ENCODE measurements at places on chromosomes 6 and 20.
A peak's percentile ranks its signal among the peaks of the same experiment; 100 is the strongest.

- no peak for DNase-seq
Observed at GRCh38 chr20:19384940-19385339, 172.5 kb downstream of the SLC24A3 start.

- no peak for DNase-seq
Observed at GRCh38 chr6:70312165-70312745, 9.4 kb upstream of the COL9A1 start.

- no peak for DNase-seq
Observed at GRCh38 chr20:46629341-46629740, 21.9 kb downstream of the SLC13A3 start.

GRCh38 chr20:8722277-8722928 lies 346.5 kb upstream of the PLCB4 start:
- DNase-seq: no peak

- DNase-seq: no peak
Observed at GRCh38 chr6:168905451-168906090, 348.1 kb downstream of the THBS2 start.

DNA sequence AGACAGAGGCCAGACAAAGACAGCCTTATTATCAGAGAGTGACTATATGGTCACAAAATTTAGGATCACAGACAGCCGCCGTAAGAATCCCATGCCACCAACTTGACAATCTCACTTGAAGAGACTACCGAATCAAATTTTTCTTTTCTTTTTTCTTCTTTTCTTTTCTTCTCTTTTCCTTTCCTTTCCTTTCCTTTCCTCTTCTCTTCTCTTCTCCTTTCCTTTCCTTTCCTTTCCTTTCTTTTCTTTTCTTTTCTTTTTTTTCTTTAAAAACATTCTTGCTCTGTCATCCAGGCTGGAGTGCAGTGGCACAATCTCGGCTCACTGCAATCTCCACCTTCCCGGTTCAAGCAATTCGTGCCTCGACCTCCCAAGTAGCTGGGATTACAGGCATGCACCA lies 1.2 kb upstream of the EPPIN start:
- no peak for DNase-seq

- peak; percentile 1 for DNase-seq
Observed at GRCh38 chr20:61263084-61263695, 11.1 kb downstream of the CDH4 start.

DNA sequence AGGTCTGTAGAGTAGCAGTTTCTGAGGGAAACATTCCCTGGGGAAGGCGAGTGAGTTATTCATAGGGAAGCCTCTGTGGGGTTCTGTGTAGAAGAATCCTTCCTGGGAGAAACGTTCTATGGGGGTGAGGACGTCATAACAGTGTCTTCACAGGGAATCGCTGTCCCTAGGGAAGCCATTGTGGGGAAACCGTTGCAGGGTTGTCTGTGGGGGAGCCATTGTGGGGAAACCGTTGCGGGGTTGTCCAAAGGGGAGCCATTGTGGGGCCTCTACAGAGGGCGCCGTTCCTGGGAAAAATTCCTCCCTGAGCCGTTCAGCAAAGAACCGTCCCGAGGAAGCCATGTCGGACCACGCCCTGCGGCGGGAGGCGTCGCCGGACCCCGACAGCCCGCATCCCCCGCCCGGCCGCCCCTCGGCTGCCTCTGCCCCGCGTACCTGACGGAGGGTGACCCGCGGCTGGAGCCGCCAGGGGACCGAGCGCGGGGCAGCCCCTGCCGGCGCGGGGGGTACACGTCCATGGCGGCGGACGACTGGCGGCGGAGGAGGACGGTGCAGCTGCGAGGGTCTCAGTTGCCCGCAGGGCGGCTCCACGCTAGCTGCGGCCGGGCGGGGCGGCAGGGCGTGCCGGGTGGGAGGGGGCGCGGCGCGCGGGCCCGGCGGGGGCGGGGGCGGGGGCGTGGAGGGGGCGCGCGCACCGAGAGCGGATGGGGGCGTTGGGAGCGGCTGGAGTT lies at the start of gene DNAAF9:
Gene DNAAF9 (minus strand): TSS at position 630 of the 731 bp plus-strand sequence. CDS start 112 bp downstream, at position 518.
- DNase-seq: peak; percentile 53

DNA sequence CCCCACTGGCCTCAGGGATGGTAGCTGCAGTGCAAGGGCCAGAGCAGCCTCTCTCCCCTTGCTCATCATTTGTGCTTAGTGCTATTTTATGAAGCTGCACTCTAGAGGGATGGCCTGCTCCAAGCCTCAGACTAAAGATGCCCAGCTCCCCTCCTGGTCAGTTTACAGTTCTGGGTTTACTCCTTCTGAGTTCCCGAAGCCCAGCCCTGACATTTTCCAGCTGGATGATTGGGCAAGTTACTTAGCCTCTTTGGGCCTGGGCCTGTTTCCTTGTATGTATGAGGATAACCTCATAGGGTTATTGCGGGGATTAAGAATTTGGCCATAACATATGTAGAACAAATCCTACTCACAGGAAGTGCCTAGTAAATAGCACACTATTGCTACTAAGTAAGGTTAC lies 31.8 kb upstream of the EMILIN3 start:
- DNase-seq: no peak

- no peak for DNase-seq
Observed at GRCh38 chr6:128932061-128932460, 49.1 kb downstream of the LAMA2 start.

GRCh38 chr6:48996461-48997119 lies 466.5 kb downstream of the MMUT start:
- DNase-seq: no peak

DNA sequence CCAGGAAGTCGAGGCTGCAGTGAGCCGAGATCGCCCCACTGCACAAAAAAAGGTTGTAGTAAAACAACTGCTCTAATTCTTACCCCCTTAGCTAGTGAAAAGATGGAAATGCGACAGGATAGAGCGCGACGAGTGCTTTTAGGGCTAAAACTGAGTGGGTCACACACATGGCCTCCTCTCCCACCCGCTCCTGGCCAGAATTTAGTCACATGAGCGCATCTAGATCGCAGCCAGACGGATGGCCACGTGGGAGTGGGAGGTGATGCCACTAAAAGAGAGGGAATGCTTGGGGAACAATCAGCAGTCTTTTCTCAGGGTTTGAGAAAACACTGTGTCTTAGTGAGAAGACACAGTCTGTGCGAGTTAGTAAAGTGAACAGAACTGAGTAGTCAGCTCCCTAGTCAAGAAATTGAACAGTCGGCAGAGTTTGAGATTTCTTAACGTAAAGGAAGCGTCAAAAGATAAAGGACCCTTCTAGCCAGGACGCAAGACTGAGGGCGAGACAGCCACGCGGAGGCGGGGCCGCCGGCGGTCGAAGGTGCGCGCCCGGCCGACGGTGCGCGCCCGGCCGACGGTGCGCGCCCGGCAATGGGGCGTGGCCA lies 664 bp upstream of the ACTR5 start:
- no peak for DNase-seq

- DNase-seq: no peak
Observed at GRCh38 chr20:35985806-35986205, 17.4 kb downstream of the CNBD2 start.

GRCh38 chr6:116443105-116443504 lies 18.1 kb upstream of the CALHM6 start:
- no peak for DNase-seq

- DNase-seq: no peak
Observed at GRCh38 chr20:8721098-8721497, 347.8 kb upstream of the PLCB4 start.

GRCh38 chr20:59537991-59538390 lies 66.3 kb upstream of the PHACTR3 start:
- DNase-seq: no peak

- DNase-seq: no peak
Observed at GRCh38 chr6:37130704-37131103, 39.2 kb upstream of the PIM1 start.

DNA sequence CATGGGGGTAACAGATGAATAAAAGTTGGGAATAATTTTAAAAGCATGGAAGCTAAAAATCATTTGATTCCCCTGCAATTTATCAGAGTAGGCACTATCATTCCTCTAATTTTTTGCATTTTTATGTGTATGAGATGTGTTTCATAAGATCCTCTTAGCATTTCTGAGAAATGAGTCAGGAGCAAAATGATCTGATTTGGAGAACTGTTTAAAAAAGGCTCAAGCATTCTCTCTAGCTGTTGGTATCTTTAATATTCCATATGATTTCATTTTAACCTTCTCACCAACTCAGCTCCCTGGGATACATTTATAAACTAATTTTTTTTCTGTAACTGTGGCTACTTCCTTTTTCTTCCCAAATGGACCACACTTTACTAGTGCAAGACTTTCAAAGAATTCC lies 60.9 kb downstream of the MCHR2 start:
- no peak for DNase-seq

DNA sequence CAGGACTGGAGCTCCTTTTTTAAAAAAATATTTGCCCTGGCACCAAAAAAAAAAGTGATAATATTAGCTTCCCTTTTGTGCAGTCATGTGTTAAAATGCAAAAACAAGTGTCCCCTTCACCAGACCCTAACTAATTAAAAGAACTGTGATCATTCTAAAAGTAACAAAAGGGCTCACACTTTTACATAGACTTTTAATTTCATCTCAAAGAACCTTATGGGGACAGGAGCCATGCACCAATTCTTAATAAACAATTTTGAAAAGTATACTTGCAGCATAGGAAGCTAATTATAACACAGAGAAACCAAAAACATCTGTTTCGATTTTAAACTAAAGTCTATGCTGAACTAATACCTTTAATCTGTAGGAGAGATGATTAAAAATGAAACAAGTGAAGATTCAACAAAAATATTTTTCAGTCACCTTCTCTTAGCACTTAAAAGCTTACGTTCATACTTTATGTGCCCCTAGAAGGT lies 17.3 kb downstream of the STX7 start:
- DNase-seq: no peak

GRCh38 chr20:774016-774659 lies 5.8 kb upstream of the SLC52A3 start:
- no peak for DNase-seq

DNA sequence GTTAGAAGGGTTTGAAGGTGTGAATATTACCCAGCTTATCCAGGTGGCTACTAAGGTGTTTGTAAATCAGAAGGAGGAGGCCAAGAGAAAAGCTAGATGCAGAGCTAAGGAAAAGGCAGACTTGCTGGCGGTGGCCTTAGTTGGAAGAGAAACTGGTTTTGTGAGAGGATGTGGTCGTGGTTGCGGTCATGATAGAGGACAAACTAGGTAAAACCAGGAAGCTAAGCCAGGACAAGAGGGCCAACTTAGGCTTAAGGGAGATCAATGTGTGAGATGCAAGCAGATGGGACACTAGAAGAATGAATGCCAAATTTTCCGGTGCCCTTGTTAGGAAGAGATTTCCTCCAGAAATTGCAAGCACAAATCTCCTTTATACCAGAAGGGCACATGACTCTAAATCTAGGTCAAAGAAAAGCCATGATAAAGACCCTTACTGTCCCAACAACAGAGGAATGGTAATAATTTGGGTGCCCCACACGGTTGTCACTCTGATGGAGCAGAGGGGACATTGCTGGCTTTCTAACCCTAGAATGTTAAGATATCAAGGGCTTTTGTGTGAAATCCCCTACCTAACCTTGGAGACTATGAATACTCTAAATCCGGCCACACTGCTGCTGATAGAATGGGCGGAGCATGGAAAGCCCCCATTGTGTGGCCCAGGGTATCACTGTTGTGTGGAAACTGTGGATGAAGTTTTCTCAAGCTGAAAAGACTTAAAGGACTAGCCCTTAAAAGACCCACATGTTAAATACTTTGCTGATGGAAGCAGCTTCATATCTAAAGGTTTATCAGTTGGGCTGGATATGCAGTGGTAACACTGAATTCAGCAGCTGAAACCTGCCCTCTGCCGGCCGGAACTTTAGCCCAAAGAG lies 7.8 kb downstream of the IL22RA2 start:
- DNase-seq: peak; percentile 43

DNA sequence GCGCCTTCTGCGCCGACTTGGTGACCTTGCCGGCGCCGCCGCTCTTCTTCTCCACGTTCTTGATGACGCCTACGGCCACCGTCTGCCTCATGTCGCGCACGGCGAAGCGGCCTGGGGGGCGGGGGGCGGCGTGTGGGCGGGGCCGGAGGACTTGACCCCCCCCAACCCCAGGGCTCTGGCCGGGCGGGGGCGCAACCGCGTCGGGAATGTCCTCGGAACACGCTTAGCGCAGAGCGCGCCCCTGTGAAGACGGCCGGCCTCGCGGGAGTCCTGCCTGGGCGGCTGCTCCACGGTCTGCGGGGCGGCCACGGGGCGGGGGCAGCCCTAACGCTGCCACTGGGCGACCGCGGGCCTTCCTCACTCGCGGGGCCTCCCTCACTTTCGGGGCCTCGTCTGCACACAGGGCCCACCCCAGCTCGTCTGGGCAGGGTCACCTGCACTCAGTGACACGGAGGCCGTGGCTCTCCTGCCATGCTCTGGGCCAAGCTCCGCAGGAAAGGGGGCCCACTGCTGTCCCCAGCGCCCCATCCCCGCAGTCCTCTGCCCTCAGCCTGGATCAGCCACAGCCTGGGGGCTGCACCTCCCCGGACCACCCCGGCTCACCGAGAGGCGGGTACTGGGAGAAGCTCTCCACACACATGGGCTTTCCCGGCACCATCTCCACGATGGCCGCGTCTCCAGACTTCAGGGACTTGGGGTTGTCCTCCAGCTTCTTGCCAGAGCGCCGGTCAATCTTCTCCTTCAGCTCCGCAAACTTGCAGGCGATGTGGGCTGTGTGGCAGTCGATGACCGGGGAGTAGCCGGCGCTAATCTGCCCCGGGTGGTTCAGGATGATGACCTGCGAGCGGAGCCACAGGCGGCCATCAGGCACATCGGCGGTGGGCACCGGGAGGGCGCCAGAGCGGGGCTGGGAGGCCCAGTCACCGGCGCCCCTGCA lies 10.3 kb downstream of the EEF1A2 start:
- no peak for DNase-seq

- no peak for DNase-seq
Observed at GRCh38 chr6:150001295-150002008, 23.9 kb downstream of the RAET1L start.

- no peak for DNase-seq
Observed at GRCh38 chr6:90677440-90677839, 90.6 kb upstream of the MAP3K7 start.

DNA sequence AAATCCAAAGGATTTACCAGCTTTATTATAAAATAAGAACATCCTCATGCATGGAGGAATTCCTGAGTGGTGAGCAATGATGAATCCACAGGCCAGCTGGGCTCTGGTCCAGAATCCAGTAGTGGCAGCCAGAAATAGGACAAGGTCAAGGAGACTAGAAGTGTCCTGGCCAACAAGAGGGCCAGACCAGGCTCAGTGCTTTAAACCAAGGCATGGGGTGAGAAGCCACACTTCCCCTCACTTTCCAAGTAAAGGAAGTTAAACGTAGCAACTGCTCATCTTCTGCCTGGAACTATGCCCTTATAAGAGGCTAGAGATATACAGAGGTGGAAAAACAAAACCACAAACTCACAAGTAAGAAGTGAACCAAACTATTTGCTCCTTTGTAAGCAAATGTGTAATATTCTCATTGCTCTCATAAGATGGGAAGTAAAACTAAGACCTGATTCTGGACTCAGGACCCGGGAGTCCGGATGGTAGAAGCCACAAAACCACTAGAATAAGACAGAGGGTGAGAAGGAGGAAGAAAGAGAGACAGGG lies 253.2 kb downstream of the UST start:
- DNase-seq: no peak

GRCh38 chr6:106783640-106784566 lies 154.5 kb downstream of the QRSL1 start:
- no peak for DNase-seq

Data from activated effector memory CD4-positive, alpha-beta T cell treated with Interleukin-2 at 50 U/mL for 16 hours (primary cell).